ENCODE measurements at places on chromosomes 6 and 20. TPM values are rescaled to one million over a fixed set of nuclear protein-coding genes. Genes with fewer than 3 reads are reported as not detected.

The SLC17A2 gene
- total RNA-seq: not detected

The PGM3 gene
- total RNA-seq: 35.1 TPM

The FAM184A gene
- total RNA-seq: not detected

The KHDC1L gene
- total RNA-seq: 0.38 TPM

The VGLL2 gene
- total RNA-seq: not detected

The CSNK2B gene
- 167 TPM for total RNA-seq

The TRDN gene
- not detected for total RNA-seq

The KCNG1 gene
- 14.7 TPM for total RNA-seq

The OTOR gene
- not detected for total RNA-seq

The LINC00237 gene
- not detected for total RNA-seq

The RIPPLY2 gene
- not detected for total RNA-seq

The DEF6 gene
- total RNA-seq: not detected

The ZSWIM1 gene
- 6.4 TPM for total RNA-seq

The SPATA25 gene
- 0.71 TPM for total RNA-seq

The PLA2G7 gene
- not detected for total RNA-seq

Measured in A549 treated with GW870086 at 1 μM for 4 hours (cell line).